Activated CD4-positive, CD25-positive, alpha-beta regulatory T cell (primary cell): ENCODE measurements at places on chromosomes 1 and 21.

DNA sequence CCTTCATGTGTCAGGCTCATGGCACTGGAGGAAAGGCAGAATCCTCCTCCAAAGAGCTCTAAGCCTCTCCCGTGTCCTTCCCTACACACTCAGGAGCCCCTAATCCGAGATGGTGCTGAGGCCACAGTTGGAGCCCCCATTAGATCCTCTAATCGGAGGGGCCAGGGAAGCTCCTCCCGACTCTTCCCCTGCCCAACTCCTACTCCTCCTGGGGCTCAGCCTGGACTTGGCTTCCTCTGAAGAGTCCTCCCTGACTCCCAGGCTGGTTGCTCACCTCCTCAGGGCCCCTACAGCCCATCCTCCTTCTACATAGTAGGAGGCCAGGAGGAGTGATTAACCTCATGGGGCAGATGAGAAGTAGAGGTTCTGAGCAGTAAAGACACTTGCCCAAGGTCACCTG is 21.3 kb upstream of the CDCP2 start:
- DNase-seq, result no peak

DNA sequence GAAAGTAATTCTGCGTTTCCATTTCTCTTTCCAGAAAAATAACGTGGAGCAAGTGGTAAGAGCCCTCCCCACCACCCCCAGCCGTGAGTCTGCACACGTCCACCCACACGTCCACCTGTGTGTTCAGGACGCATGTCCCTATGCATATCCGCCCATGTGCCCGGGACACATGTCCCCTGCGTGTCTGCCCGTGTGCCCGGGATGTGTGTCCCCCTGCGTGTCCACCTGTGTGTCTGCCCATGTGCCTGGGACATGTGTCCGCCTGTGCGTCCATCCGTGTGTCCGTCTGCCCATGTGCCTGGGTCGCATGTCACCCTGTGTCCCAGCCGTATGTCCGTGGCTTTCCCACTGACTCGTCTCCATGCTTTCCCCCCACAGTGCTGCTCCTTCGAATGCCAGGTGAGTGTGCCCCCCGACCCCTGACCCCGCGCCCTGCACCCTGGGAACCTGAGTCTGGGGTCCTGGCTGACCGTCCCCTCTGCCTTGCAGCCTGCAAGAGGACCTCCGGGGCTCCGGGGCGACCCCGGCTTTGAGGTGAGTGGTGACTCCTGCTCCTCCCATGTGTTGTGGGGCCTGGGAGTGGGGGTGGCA is 5.6 kb downstream of the COL6A1 start:
- no peak for DNase-seq

DNA sequence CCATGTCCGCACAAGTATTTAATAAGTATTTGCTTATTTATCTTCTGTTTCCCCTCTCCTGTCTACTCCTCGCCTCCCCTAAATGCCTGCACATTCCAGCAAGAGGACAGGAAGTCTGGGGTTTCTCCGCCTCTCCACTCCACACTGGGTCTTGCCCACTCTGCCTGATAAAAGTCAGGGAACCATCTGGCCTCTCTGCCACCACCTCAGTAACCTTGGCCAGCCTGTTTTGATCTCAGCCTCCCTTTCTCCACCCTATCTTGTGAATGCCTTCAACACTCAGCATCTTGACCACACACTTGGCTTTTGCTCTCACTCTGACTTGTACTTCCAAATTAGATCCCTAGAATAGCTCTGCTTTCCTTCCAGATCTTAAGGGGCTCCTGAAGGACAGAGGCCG is 165.3 kb upstream of the UBE2U start:
- DNase-seq, result no peak

GRCh38 chr1:207070811-207071210 is 17.7 kb downstream of the PFKFB2 start:
- DNase-seq, result no peak

DNA sequence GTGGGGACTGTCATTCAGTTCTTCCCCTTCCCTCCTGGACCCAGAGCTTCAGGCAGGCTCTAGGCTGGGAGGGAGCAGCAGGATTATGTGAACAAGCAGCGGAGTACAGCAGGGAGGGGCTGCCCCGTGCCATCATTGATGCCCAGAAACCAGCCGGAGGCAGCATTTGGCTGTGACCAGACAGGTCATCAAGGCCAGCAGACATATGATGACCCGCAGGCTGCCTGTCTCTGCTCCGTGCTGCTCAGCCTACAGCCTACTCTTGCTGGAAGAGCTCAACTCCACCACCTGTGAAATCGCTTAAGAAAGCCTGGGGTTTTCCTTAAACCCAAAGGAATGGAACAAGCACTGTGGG is 4.9 kb downstream of the KLHL21 start:
- DNase-seq, result no peak

- DNase-seq, result no peak
Observed at GRCh38 chr1:6802893-6803292, 17.6 kb downstream of the CAMTA1 start.

- no peak for DNase-seq
Observed at GRCh38 chr1:91799863-91800262, 86.1 kb downstream of the TGFBR3 start.
